DND-41 (cell line): ENCODE measurements at places on chromosomes 5 and 9.

- H3K4me1 ChIP-seq = no peaks in the 10 kb centered on the region
- DNase-seq = no peak
- H3K27ac ChIP-seq = no peak overlapping the region
- no peaks in the 10 kb centered on the region for H3K36me3 ChIP-seq
Observed at GRCh38 chr5:74587300-74587699, 53.2 kb downstream of the ENC1 start.

- no peak overlapping the region for H3K4me3 ChIP-seq
- no peaks in the 10 kb centered on the region for H3K4me1 ChIP-seq
- no peak for DNase-seq
- no peaks in the 10 kb centered on the region for H3K36me3 ChIP-seq
Observed at GRCh38 chr9:72623156-72623555, 101.7 kb downstream of the TMC1 start.

GRCh38 chr9:129698254-129698757 is 32.9 kb downstream of the PRRX2 start:
- DNase-seq = no peak
- H3K27me3 ChIP-seq = no peaks in the 10 kb centered on the region
- H3K4me3 ChIP-seq = no peak overlapping the region
- no peaks in the 10 kb centered on the region for H3K4me1 ChIP-seq

DNA sequence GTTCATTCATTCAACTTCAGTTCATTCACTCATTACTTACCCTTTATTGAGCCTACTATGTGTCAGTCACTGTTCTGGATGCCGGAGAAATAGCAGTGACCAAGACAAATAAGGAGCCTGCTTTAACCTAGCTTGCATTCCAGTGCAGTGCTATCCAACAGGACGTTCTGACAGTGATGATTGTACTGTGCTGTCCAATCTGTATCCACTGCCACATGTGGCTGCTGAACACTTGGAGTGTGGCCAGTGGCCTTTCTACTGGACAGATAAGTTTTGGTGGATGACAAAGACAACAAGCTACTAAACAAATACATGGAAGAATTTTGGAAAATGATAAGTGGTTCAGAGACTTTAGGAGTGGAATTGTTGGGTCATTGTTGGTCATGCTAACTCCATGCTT is 33.6 kb downstream of the SUB1 start:
- H3K27ac ChIP-seq = no peak overlapping the region
- H3K4me1 ChIP-seq = no peaks in the 10 kb centered on the region
- no peak for DNase-seq
- no peak overlapping the region for H3K4me3 ChIP-seq
- H3K36me3 ChIP-seq = no peaks in the 10 kb centered on the region
- H3K27me3 ChIP-seq = no peaks in the 10 kb centered on the region

DNA sequence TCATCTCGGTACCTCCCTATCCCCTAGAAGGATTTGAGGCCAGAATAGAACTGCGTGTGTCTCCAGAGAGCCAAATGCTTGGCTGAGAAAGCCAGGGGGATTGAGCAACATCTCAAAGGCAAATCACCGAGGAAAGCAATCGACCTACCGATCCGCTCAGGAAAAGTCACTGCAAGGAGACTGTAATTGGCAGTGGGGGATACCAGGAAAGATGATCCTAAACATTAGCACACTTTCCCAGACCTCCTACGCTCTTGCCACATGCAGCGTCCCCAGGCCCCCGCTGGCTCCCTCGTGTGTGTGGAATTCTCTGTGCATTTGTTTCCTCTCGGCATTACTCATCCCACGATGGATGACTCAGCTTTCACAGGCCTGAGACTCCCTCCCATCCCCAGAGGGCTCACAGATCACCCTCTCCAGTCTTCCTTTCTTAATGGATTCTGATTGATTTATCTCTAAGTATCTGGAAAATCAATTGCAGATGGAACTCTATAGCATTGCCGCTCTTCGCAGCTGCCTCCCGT is 82.2 kb upstream of the ICE1 start:
- H3K4me1 ChIP-seq = no peaks in the 10 kb centered on the region
- H3K4me3 ChIP-seq = no peak overlapping the region
- H3K27me3 ChIP-seq = no peaks in the 10 kb centered on the region
- DNase-seq = no peak
- H3K27ac ChIP-seq = no peak overlapping the region

GRCh38 chr5:4513381-4513780 is 626.7 kb upstream of the ADAMTS16 start:
- peaks cover 42% of the 10 kb centered on the region for H3K4me1 ChIP-seq
- no peak for DNase-seq
- H3K27ac ChIP-seq = no peak overlapping the region
- no peaks in the 10 kb centered on the region for H3K27me3 ChIP-seq
- no peak overlapping the region for H3K4me3 ChIP-seq

- H3K36me3 ChIP-seq = peaks cover 11% of the 10 kb centered on the region
- H3K4me1 ChIP-seq = peaks cover 22% of the 10 kb centered on the region
- H3K27ac ChIP-seq = no peak overlapping the region
- no peak for DNase-seq
- H3K27me3 ChIP-seq = no peaks in the 10 kb centered on the region
Observed at GRCh38 chr9:37806271-37806670, 5.7 kb downstream of the DCAF10 start.

GRCh38 chr9:22175972-22176545 is 167.0 kb upstream of the CDKN2B start:
- no peak for DNase-seq
- H3K36me3 ChIP-seq = no peaks in the 10 kb centered on the region
- no peak overlapping the region for H3K4me3 ChIP-seq
- no peaks in the 10 kb centered on the region for H3K27me3 ChIP-seq
- H3K4me1 ChIP-seq = 0 out of 2 replicates have a peak, but pooled peaks cover 2% of the 10 kb centered on the region
- no peak overlapping the region for H3K27ac ChIP-seq

DNA sequence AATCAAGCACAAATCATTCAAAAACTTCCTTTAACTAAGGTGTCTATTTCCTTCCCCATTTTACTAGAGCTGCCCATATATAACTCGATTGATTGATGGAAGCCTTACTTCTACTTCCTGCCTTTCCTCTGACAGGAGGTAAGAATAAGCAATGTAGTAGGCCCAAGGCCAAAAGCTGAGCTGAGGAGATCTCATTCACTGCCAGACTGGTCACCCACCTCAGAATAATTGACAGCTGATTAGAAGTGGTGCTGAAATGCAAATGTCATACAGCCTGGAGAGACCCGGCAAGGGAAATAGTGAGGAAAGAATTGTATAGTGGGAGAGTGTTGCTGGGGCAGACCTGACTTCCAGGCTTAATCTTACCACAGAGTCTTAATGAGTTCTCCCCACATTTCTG is 239.9 kb downstream of the SAXO1 start:
- no peaks in the 10 kb centered on the region for H3K36me3 ChIP-seq
- H3K4me1 ChIP-seq = no peaks in the 10 kb centered on the region
- DNase-seq = no peak
- H3K27me3 ChIP-seq = peaks cover 3% of the 10 kb centered on the region
- no peak overlapping the region for H3K27ac ChIP-seq
- no peak overlapping the region for H3K4me3 ChIP-seq

- H3K27me3 ChIP-seq = no peaks in the 10 kb centered on the region
- no peak overlapping the region for H3K27ac ChIP-seq
- no peaks in the 10 kb centered on the region for H3K36me3 ChIP-seq
- H3K4me3 ChIP-seq = no peak overlapping the region
- H3K4me1 ChIP-seq = no peaks in the 10 kb centered on the region
Observed at GRCh38 chr5:3181671-3182070, 414.0 kb upstream of the IRX1 start.

GRCh38 chr5:167453246-167454030 is 838.0 kb upstream of the WWC1 start:
- H3K4me1 ChIP-seq = no peaks in the 10 kb centered on the region
- no peak for DNase-seq
- no peaks in the 10 kb centered on the region for H3K36me3 ChIP-seq
- H3K27ac ChIP-seq = no peak overlapping the region
- H3K27me3 ChIP-seq = no peaks in the 10 kb centered on the region

- H3K27me3 ChIP-seq = no peaks in the 10 kb centered on the region
- DNase-seq = no peak
- peaks cover 13% of the 10 kb centered on the region for H3K4me1 ChIP-seq
- peak overlapping the region; percentile 53; the same call in 1 of the 2 replicates for H3K27ac ChIP-seq
- H3K4me3 ChIP-seq = no peak overlapping the region
Observed at GRCh38 chr5:52906845-52907244, 82.3 kb upstream of the ITGA2 start.

DNA sequence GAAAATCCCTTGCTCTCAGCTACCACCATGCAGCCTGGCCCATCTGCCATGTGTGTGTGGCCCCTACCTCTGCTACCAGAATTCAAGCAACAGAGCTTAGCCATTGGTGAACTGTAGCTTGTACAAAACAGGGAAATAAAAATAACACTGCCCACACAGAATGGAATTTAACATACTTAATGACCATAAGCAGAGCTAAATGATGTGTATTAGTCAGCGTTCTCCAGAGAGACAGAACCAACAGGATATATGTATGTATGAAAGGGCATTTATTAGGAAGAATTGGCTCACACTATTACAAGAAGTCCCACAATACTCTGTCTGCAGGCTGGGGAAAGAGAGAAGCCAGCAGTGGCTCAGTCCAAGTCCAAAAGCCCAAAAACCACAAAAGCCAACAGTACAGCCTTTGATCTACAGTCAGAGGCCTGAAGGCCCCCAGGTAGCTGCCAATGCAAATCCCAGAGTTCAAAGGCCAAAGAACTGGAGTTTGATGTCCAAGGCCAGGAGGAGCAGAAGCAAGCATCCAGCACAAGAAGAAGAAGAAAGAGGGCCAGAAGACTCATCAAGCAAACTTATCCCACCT is 318.8 kb downstream of the DNAH5 start:
- DNase-seq = no peak
- H3K36me3 ChIP-seq = no peaks in the 10 kb centered on the region
- no peak overlapping the region for H3K4me3 ChIP-seq

DNA sequence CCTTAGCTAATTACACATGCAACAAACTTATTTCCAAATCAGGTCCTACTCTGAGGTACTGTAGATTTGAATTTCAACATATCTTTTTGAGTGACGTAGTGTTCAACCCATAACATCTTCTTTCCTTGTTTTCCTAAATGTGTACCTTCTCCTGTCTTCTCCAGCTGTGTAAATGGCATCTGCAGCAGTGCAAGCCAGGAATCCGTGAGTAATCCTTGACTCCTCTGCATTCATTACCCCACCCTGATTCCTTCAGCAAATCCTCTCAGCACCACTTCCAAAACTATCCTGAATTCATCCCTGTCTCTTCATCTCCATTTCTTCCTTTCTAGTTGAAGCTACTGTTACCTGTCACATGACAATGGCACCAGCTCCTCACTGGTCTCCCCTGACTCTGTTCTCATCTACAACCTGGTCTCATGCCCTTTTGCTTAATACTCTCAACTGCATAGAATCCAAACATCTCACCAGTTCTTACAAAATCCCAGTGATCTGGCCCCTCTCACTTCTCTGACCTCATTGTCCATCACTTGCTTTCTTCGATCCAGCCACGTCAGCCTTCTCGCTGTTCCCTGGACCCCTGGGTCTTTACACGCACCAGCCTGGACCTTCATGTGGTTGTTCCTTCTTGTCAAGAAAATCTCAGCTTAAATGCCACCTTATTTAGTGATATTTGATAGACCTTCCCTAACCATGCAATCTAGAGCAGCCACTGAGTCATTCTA is 14.6 kb upstream of the TRAF1 start:
- H3K36me3 ChIP-seq = no peaks in the 10 kb centered on the region
- H3K4me1 ChIP-seq = peaks cover 18% of the 10 kb centered on the region
- no peaks in the 10 kb centered on the region for H3K27me3 ChIP-seq
- no peak for DNase-seq

- no peak overlapping the region for H3K4me3 ChIP-seq
- H3K36me3 ChIP-seq = no peaks in the 10 kb centered on the region
- no peak overlapping the region for H3K27ac ChIP-seq
- no peaks in the 10 kb centered on the region for H3K27me3 ChIP-seq
Observed at GRCh38 chr9:130051855-130052254, 1.9 kb upstream of the GPR107 start.

GRCh38 chr5:72248410-72248981 is 71.5 kb downstream of the MRPS27 start:
- no peak overlapping the region for H3K4me3 ChIP-seq
- H3K36me3 ChIP-seq = peaks cover 8% of the 10 kb centered on the region; the same call in 1 of the 2 replicates
- H3K27ac ChIP-seq = no peak overlapping the region

DNA sequence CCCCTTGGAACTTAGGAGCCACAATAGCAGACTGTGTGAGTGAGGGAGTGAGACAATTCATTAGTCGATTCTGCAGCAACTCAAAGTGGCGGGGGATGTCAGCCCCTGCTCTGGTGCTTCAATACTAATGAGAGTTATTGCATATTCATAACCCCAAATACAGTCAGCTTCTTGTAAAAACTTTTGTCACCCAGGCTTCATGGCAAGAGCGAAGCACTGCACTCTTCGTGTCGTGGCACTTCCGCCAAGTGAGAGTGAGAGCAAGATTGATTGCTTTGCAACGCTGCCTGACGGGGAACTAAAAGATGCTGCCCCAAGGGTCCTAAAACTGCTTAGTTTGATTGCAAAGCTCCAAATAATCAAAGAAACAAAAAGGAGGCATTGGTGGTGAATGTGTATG is 150.9 kb downstream of the NR2F1-AS1 start:
- peaks cover 2% of the 10 kb centered on the region for H3K27me3 ChIP-seq
- no peak overlapping the region for H3K27ac ChIP-seq
- no peak for DNase-seq
- no peaks in the 10 kb centered on the region for H3K4me1 ChIP-seq
- no peaks in the 10 kb centered on the region for H3K36me3 ChIP-seq
- H3K4me3 ChIP-seq = no peak overlapping the region

DNA sequence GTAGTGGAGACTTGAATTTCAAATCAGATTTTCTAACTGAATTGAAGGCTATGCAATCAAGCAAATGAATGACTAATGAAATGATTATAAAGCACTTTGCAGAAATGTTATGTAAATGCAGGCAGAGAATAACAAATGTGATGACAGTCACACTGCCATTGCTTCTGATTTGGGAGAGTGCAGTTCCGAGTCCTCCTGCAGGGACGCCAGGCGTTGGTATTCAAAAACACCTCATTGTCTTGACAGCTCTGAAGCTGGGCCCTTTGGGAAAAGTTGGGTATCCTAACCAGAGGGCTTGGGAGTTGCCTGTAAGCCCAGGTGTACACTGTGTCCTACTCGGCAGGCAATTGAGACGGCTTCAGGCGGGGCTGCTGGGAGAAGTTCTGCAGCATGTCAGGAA is 57.9 kb downstream of the C5orf15 start:
- no peaks in the 10 kb centered on the region for H3K36me3 ChIP-seq
- DNase-seq = no peak
- H3K4me3 ChIP-seq = no peak overlapping the region
- no peak overlapping the region for H3K27ac ChIP-seq
- no peaks in the 10 kb centered on the region for H3K4me1 ChIP-seq

DNA sequence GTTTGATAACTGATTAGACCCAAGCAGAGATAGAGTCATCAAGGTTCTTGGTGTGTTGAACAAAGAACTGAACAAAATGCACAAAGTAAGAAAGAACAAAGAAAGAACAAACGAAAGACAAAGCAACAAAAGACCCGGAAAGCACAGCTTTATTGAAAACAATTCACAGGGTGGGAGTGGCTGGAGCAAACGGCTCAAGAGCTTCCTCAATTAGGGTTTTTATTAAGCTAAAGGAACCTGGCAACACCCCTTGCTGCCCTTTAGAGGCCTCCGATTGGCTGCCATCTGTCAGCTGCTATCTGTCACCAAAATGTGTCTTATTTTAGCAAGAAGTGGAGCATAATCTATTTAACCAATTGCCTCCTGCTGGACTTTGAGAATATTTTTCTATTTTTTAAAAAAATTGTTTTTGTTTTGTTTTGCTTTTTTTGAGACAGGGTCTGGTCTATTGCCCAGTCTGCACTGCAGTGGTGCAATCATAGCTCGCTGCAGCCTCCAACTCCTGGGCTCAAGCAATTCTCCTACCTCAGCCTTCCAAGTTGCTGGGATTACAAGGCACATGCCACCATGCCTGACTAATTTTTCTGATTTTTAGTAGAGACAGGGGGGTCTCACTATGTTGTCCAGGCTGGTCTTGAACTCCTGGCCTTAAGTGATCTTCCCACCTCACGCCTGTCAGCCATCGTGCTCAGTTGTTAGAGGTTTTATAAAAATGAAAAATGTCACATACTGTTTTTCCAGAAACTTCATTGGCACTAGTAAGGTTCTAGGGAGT is 7.7 kb upstream of the ABO start:
- no peak for DNase-seq
- H3K27me3 ChIP-seq = no peaks in the 10 kb centered on the region
- no peaks in the 10 kb centered on the region for H3K4me1 ChIP-seq
